ENCODE measurements at places on chromosomes 5 and 9. TPM values are rescaled to one million over a fixed set of nuclear protein-coding genes. Genes with fewer than 3 reads are reported as not detected.

DNA sequence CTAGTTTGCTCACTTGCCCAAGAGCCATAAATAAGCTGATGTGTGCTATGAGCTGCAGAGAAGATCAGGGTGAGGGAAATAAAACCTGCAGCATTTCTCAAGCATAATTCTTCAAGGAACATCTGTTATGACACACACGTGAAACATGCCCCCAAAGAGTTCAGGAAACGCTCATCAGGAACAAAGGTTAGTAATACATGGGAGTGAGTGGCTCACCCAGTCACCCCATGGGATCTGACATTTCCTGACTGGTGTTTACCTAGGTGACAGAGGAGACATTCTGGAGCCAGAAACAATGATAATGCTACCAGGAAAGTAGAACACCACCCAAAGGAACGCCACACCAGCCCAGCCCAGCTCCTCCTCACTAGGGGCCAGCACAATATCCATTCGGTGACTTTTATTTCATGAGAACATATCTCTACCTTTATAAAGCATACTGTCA, 66.0 kb downstream of the FRMD3 start:
- H3K36me3 ChIP-seq, result no peaks in the 10 kb centered on the region
- no peaks in the 10 kb centered on the region for H3K4me1 ChIP-seq
- no peak for DNase-seq
- no peak overlapping the region for H3K4me3 ChIP-seq
- no peak overlapping the region for H3K27ac ChIP-seq

- no peaks in the 10 kb centered on the region for H3K27me3 ChIP-seq
- H3K4me1 ChIP-seq, result no peaks in the 10 kb centered on the region
- no peaks in the 10 kb centered on the region for H3K36me3 ChIP-seq
- no peak for DNase-seq
- no peak overlapping the region for H3K4me3 ChIP-seq
- H3K27ac ChIP-seq, result no peak overlapping the region
Observed at GRCh38 chr9:122201641-122202040, 27.1 kb downstream of the LHX6 start.

DNA sequence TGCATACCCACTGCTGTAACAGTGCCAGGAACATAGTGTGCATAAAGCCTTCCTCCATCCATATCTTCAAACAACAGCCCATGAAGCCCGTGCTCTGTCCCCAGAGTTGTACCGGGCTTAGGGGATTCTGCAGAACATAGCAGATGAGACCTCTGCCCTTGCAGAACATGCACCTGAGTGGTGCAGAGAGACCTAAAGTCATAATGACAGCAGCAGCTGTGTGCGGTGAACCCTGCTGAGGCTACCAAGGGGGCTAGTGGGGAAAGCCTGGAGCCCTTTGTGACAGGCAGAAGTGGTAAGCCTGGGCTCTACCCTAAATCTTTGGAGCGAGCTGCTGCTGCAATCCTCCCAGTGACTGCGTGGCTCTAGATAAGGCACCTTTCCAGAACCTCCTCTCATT, 32.2 kb upstream of the BRD3 start:
- DNase-seq, result no peak
- H3K36me3 ChIP-seq, result no peaks in the 10 kb centered on the region
- H3K27ac ChIP-seq, result peak overlapping the region; percentile 51
- peaks cover 18% of the 10 kb centered on the region for H3K4me1 ChIP-seq
- H3K27me3 ChIP-seq, result no peaks in the 10 kb centered on the region
- H3K4me3 ChIP-seq, result no peak overlapping the region

DNA sequence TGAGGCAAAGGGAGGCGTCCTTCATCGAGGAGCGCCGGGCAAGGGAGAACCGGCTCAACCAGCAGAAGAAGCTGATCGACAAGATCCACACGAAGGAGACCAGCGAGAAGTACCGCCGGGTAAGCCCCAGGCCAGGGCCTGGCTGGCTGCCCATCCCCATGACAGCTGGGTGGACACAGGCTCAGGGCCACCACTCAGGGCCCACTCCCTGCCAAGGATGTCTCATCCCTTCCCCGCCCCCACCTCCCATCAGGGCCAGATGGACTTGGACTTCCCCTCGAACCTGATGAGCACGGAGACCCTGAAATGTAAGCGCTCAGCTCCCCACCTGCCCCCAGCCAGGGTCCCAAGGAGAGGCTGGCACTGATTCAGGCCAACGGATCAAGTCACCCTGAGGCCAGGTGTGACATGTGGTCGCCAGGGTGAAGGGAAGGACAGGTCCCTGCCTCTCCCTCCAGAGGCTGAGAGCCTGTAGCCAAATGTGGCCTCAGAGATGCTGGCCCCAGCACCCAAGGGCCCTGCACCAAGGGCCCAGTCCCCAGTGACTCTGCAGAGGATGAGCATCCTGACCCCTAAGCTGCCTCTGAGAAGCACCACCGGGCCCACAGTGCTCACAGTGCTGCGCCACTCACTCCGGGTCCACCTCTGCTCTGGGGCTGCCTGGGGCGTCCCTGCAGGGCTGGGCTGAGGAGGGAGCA, 3.1 kb upstream of the RABL6 start:
- H3K4me3 ChIP-seq, result no peak overlapping the region
- no peak for DNase-seq
- peaks cover 3% of the 10 kb centered on the region for H3K36me3 ChIP-seq
- H3K27me3 ChIP-seq, result no peaks in the 10 kb centered on the region
- H3K27ac ChIP-seq, result no peak overlapping the region

DNA sequence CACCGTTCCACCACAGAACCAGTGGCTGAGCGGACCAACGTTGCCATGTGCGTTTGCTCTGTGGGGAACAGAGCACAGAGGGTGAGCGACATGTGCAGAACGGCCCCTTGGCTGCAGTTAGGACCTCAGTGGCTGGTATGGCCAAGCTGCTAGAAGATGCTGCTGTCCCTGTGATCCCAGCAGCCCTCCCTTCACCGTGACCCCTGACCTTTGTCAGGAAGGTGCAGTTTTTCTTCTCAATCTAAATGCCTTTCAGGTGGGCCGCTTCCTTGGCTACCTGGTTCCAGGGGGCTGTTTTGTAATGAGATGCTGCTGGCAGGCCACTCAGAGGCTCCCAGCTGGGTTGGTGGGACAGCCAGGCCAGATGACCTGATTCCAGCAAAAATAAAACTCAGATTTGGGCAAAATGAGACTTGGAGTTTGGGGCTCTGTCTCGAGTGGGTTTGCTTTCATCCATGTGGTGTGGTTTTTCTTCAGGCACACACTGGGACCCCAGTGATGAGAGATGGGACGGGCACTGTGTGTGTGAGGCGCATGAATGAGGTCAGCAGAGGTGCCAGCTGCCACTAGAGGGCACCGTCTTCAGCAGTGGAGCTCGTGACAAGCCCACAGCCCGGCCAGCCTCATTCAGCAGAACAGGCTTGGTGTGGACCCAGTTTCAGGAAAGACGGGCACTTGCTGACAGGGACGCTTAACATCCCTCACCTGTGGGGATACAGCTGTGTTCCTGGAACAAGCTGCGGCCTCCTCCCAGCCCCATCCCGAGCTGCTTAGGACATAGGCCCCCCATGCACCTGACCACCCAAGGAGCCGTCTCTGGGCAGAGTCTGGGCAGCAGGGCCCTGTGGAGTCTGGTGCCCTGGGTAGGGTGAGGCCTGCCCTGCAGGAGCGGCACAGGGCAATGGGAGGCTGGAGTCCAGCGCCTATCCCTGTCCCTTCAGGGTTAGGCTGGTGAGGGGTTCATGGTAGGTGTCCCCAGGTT, 4.1 kb downstream of the MRPS2 start:
- no peak overlapping the region for H3K4me3 ChIP-seq
- no peak overlapping the region for H3K27ac ChIP-seq
- peaks cover 8% of the 10 kb centered on the region for H3K36me3 ChIP-seq
- H3K4me1 ChIP-seq, result peaks cover 18% of the 10 kb centered on the region
- DNase-seq, result peak; percentile 78

- no peaks in the 10 kb centered on the region for H3K27me3 ChIP-seq
- no peak overlapping the region for H3K27ac ChIP-seq
- H3K36me3 ChIP-seq, result no peaks in the 10 kb centered on the region
- no peaks in the 10 kb centered on the region for H3K4me1 ChIP-seq
Observed at GRCh38 chr9:23123048-23123632, 676.5 kb downstream of the DMRTA1 start.

GRCh38 chr5:168734620-168735300, 155.6 kb upstream of the PANK3 start:
- no peaks in the 10 kb centered on the region for H3K36me3 ChIP-seq
- no peak overlapping the region for H3K27ac ChIP-seq
- no peaks in the 10 kb centered on the region for H3K4me1 ChIP-seq
- no peak overlapping the region for H3K4me3 ChIP-seq

DNA sequence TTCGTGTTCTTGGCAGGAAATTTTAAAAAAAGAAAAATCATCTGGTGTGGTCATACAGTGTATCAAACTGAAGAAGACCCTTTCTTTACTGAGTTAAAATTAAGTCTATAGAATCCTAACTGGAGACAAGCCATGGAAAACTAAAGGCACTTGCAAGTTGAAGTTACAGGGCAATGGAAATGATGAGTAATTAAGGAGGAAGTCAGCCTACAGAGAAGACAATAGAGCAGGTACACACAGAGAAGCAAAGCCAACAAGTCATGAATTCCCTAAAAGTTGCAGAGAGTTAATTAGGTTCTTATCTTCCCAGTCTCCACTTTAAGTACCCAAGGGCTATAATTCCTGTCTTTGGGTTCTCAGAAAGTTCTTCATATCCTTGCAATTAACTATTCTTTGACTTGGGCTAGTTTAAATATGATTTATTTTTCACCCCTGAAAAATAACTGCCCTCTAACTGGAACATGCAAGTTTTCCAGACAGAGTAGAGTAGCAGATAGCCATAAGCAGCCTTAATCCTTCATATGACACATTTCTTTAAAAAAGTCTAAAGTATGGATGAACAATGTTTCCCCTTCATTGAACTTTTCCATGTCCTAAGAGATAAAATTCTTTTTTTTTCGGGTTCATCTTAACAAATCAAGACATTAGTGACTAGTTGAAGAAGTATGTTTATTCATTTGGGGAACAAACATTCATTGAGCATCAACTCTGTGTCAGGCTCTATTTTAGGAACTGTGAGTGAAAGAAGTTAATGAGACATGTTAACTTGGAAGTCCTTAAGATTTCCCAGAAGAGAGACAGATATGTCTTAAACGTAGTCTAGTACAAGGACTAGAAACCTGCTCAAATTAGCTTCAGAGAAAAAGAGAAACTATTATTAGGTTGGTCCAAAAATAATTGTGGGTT, 5.2 kb upstream of the ITGA2 start:
- H3K27me3 ChIP-seq, result no peaks in the 10 kb centered on the region
- no peak overlapping the region for H3K4me3 ChIP-seq
- no peaks in the 10 kb centered on the region for H3K36me3 ChIP-seq
- H3K27ac ChIP-seq, result no peak overlapping the region

DNA sequence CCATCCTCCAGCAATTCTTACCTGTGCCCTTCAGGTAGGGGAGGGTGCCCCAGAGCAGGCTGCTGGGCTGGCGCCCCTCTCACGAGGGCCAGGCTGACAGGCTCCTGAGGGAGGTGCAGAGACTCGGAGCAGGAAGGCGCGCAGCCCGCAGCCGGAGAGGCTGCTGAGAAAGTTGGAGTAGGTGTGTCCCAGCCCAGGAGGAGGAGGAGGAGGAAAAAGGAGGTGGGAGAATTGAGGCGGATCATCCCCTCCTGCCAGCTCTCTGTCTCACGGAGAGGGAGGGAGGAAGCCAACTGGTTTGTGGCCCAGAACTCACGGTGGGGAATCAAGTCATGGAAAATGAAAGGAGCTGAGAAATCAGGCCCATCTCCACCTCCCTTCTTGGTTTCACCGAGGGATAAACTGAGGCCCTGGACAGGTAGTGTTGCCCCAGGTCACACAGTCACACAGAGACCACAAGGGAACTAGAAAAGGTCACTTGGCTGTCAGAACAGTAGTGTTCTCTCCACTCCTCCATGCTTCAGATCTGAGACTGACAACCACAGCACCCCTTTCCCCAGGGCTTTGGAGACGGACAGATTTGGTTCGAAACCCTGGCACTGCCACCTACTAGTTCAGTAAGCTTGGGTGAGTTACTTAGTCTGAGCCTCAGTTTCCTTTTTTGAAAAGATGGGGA, at the start of gene FAT2:
Gene FAT2, minus strand, starts transcription at position 188 of the 676 bp plus-strand sequence. CDS start 22,400 bp downstream, outside the sequence.
- DNase-seq, result no peak
- no peak within 1 kb of the TSS for H3K4me3 ChIP-seq
- no peak within 1 kb of the TSS for H3K27ac ChIP-seq
- no peaks in the 10 kb centered on the region for H3K4me1 ChIP-seq
- H3K27me3 ChIP-seq, result no peaks in the 10 kb centered on the region

DNA sequence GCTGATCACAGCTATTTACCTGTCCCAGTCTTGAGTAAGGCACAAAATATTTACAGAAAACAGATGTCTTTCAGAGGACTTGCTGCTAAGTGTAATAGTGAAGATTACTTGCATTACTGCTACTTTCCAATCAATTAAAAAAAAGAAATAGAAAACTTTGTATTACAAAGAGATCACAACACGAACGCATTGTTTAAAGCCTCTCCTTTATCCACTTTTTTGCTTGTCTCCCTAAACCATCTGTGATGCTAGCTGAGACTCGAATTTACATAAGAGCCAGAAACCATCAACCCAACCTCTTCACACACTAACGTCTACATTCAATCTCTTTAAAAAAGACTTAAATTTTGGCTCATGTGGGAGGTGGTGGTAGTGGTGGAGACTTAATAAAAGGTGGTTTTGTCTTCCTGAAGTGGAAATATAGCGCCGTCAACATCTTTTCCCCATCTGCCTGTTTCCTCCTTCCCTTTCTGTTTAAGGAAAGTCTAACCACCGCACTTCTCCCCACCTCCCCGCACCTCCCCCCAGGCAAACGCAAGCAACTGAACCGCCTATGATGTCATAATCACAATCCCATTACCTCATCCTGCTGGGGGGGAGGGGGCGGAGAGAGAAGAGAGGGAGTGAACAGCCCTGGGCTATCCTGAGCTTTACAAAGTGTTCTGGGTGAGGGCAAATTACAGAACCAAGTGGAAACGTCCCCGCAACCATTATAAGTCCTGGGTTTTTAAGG, 948 bp upstream of the FAM53C start:
- H3K27me3 ChIP-seq, result no peaks in the 10 kb centered on the region
- peaks cover 15% of the 10 kb centered on the region for H3K36me3 ChIP-seq
- peak overlapping the region; percentile 72 for H3K27ac ChIP-seq
- no peak for DNase-seq
- peaks cover 27% of the 10 kb centered on the region for H3K4me1 ChIP-seq
- H3K4me3 ChIP-seq, result peak overlapping the region; percentile 85

DBH gene
- not detected for total RNA-seq

PCDHB12 gene
- not detected for total RNA-seq

SHOC1 gene
- not detected for total RNA-seq
